ENCODE measurements at places on chromosomes 12 and 14. TPM values are rescaled to one million over a fixed set of nuclear protein-coding genes. Genes with fewer than 3 reads are reported as not detected.

RASSF9 gene
- not detected for polyA plus RNA-seq

KRT80 gene
- not detected for polyA plus RNA-seq

FGF23 gene
- polyA plus RNA-seq, result not detected

DNA sequence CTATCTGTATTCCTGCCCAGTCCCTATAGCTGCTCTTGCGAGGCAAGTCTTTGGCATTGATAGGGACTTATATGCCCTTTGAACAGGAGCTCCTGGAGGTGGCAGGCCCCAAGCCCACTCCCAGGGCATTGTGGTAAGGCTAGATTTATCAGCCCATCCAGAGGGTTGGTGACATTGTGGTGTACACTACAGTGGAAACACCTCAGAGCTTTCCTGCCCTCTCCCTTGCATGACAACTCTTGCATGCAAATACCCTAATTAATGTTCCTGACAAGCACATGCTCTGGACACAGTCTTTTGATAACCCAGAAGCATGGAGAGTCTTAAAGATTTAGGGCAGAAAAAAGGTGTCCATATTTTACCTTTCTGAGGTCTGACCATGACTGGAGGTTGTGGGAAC is 815 bp upstream of the RIPK3 start:
- no peak for DNase-seq

GRCh38 chr12:121577443-121578180 is 3.2 kb downstream of the KDM2B start:
- DNase-seq, result no peak

- DNase-seq, result no peak
Measured at GRCh38 chr14:100727086-100727872, 587 bp downstream of the DLK1 start.
